ENCODE measurements at places on chromosomes 2 and 18.
A peak's percentile ranks its signal among the peaks of the same experiment; 100 is the strongest.

DNA sequence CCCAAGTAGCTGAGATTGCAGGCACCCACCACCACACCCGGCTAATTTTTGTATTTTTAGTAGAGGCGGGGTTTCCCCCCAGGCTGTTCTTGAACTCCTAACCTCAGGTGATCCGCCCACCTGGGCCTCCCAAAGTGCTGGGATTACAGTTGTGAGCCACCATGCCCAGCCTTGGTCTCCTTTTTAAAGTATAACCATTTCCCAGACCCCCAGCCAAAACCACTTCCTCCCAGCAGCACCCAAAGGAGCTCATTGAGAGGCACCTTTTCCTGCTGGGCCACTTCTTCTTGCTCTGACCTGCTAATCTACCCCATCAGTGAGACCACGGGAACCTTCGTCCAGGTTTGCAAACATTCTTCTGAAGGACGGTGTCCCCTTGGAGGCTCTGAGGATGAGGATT lies 69.9 kb downstream of the INPP5D start:
- peak overlapping the region; percentile 72 for H3K27ac ChIP-seq
- peaks cover 26% of the 10 kb centered on the region for H3K4me1 ChIP-seq
- H3K4me3 ChIP-seq, result peak overlapping the region; percentile 35
- no peaks in the 10 kb centered on the region for H3K27me3 ChIP-seq

DNA sequence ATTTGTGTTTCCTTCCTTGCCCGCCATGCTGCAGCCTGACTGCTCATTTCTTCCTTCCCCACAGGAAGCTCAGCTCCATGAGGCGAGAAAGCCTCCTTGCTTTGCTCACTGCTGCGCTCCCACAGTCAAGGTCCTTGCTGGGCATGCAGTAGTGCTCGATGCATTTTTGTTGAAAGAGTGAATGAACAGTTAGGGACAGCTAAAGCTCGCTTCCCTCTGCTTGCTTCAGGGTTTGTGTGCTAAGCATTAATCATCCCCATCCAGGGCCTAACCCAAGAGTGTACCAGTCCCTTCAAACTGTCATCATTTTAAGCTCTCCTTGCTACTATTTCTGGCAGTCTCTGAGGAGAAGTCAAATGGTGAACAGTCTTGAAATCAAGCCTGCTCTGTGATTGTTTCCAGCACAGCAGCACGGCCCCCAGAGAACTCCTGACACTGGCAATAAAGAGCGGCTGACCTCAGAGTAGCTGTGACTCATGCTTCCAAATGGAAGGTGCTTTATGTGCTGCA lies 171.7 kb upstream of the SOX11 start:
- H3K27me3 ChIP-seq, result no peaks in the 10 kb centered on the region
- no peak overlapping the region for H3K27ac ChIP-seq
- DNase-seq, result no peak
- H3K4me3 ChIP-seq, result no peak overlapping the region

- no peaks in the 10 kb centered on the region for H3K36me3 ChIP-seq
- H3K4me3 ChIP-seq, result no peak overlapping the region
- H3K27ac ChIP-seq, result no peak overlapping the region
Observed at GRCh38 chr18:75109819-75110218, 99.1 kb downstream of the PTGR3 start.

GRCh38 chr2:51212374-51212773 lies 180.4 kb upstream of the NRXN1 start:
- DNase-seq, result no peak
- H3K27me3 ChIP-seq, result no peaks in the 10 kb centered on the region
- no peak overlapping the region for H3K4me3 ChIP-seq
- no peak overlapping the region for H3K27ac ChIP-seq
- no peaks in the 10 kb centered on the region for H3K36me3 ChIP-seq
- no peaks in the 10 kb centered on the region for H3K4me1 ChIP-seq

DNA sequence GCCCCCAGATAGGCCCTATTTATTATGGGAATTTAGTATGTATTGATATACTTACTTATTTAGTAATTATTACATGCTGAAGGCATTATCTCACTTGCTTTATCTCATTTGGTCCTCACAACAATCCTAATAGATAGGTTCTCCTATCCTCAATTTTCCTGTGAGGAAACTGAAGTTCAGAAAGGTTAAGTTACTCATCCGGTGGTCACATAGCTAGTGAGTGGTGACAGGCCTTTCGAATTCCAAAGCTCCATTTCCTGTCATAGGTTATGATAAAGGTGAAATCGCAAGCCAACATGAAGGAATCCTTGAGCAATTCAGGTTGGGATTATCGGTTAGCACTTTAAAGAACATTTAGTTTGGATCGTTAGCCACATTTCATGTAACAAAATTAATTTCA lies 33.3 kb downstream of the NAB1 start:
- H3K27ac ChIP-seq, result no peak overlapping the region
- no peak overlapping the region for H3K4me3 ChIP-seq
- H3K4me1 ChIP-seq, result peaks cover 17% of the 10 kb centered on the region
- H3K36me3 ChIP-seq, result peaks cover 5% of the 10 kb centered on the region

DNA sequence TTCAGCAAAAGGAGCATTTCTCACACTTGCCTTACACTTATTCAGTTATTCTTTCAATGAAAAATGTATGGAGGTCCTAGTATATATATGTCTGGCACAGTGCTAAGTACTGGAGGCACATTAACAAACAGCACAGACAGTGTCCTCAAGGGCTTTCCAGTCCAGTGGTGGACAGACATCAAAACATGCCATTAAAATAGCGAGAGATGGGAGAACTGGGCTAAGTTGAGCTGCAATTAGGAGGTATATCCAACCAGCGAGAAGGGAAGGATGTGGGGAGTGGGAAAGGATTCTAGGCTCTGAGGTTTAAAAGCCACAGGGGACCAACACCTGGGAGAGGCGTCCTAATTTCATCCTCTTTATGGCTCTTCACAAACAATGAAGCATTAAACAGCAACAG lies 127.5 kb upstream of the TTC39C start:
- peaks cover 1% of the 10 kb centered on the region for H3K36me3 ChIP-seq
- no peak for DNase-seq
- peaks cover 26% of the 10 kb centered on the region for H3K4me1 ChIP-seq
- no peak overlapping the region for H3K27ac ChIP-seq
- no peak overlapping the region for H3K4me3 ChIP-seq

DNA sequence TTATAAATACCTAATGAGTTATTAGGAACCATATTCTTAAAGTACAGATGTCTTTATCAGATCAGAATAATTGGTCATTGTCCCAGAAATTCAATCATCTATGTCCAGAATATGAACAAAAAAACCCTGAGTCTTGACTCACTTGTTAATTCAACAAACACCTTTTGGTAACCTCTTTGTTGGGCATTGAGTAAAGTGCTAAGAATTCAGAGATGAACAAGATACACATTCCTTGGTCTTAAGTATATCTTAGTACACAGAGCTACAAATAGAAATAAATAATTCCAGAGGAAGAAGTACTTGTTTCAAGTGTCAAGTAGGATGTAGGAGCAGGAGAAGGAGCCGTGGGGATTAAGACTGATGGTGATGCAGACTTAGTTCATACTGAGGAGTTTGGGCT lies 798.1 kb downstream of the CPS1 start:
- H3K27ac ChIP-seq, result no peak overlapping the region
- no peaks in the 10 kb centered on the region for H3K4me1 ChIP-seq
- no peaks in the 10 kb centered on the region for H3K36me3 ChIP-seq
- DNase-seq, result no peak
- H3K27me3 ChIP-seq, result no peaks in the 10 kb centered on the region

DNA sequence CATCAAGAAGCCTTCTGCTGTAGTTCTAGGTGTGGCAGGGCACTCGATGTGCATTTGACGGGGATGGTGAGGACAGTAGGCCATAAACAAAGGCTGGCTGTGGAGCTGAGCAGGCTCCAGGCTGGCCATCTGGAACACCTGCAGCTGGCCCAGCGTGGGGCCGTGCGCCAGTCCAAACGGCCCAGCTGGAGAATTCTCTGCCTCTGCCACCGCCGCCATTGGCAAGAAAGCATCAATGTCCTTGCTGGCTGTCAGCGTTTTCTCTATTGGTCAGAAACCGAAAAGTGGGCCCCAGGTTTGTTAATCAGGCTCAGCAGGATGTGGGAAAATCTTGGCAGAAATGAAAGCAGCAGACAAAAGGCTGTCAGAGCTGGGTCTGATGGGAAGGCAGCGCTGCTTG lies 24.0 kb upstream of the CTIF start:
- H3K4me1 ChIP-seq, result no peaks in the 10 kb centered on the region
- H3K36me3 ChIP-seq, result no peaks in the 10 kb centered on the region
- no peak overlapping the region for H3K4me3 ChIP-seq
- H3K27me3 ChIP-seq, result no peaks in the 10 kb centered on the region
- no peak overlapping the region for H3K27ac ChIP-seq

- no peaks in the 10 kb centered on the region for H3K4me1 ChIP-seq
- H3K27me3 ChIP-seq, result no peaks in the 10 kb centered on the region
- H3K36me3 ChIP-seq, result no peaks in the 10 kb centered on the region
- no peak for DNase-seq
- H3K4me3 ChIP-seq, result no peak overlapping the region
Observed at GRCh38 chr2:80070587-80070986, 234.0 kb downstream of the LRRTM1 start.

GRCh38 chr2:52776571-52776970 lies 991.0 kb upstream of the CHAC2 start:
- H3K4me1 ChIP-seq, result no peaks in the 10 kb centered on the region
- H3K27ac ChIP-seq, result no peak overlapping the region
- H3K36me3 ChIP-seq, result no peaks in the 10 kb centered on the region
- no peak for DNase-seq
- H3K27me3 ChIP-seq, result no peaks in the 10 kb centered on the region

DNA sequence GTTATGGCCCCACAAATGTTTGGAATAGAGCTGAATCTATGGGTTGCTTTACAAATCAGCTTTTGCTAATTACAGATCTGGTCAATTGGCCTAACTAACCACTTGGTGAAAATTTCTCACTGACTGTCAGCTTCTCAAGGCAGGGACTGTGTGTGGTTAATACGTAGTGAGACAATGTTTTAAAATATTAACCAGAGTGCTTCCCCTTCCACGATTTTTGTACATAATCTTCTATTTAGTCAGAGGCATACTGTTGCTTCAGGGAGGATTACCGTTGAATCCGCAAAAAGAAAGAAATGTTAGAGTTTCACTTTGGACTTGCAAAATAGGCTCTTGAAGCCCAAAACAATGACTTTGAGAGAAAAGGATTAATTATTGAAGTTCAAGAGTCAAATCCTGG lies 14.9 kb upstream of the KCNS3 start:
- no peak overlapping the region for H3K27ac ChIP-seq
- no peak for DNase-seq
- H3K4me1 ChIP-seq, result no peaks in the 10 kb centered on the region
- H3K4me3 ChIP-seq, result no peak overlapping the region

DNA sequence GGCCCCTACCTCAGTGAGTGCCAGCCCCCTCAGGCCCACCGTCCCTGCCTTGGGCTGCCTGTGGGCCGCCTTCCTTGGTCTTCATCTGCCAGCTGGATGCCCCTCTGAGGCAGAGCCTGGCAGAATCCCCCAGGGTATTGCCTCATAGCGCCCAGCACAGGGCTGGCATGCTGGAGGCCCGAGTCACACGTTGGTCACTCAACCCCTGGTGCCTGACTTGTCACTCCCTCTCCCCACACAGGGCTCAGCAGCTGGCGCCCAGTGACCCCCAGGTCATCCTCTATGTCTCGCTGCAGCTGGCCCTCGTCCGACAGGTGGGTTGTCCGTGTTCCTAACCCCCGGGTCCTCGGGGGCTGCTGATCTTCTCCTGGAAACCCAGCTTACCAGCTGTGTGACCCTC lies 108.4 kb upstream of the MCFD2 start:
- no peaks in the 10 kb centered on the region for H3K27me3 ChIP-seq
- H3K4me1 ChIP-seq, result peaks cover 19% of the 10 kb centered on the region

DNA sequence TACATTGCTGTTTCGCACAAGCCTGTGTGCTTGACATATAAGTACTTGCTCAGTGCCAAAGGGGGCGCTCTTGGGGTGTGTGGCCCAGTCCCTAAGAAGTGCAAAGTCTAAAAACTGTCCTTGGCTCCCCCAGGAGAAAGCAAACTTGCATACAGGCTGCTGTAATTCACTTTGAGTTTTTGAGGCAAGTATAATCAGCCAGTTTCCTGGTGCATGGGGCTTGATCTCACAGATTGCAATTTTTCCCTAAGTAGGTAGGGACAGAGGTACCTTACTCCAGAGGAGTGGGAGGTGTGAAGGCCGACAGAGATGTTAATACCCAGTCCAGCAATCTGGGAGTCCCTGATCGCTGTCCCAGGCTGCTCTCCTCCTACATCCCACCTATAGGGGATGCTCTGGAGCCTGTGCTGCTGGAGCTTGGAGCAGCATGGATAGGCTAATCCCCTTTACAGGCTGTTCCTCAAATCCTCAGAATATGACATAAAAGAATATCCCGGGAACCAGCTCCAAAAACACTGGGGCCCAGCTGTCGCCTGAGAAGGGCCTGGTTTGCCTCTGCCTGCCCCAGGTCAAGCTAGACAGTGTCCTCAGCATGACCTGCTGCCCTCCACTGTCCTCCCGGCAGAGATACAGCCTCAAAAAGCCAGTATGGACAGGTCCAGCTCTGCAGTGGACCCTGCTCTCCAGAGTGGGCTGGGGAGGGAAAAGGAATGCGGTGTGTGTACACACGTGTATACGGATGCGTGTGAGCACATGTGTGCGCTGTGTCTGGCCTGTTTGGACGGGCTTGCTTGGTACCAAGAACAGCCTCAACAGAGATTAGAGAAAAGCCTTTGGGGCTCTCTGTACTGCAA lies 136.5 kb upstream of the HAAO start:
- no peak overlapping the region for H3K4me3 ChIP-seq
- H3K27me3 ChIP-seq, result peaks cover 2% of the 10 kb centered on the region
- peaks cover 5% of the 10 kb centered on the region for H3K4me1 ChIP-seq
- H3K27ac ChIP-seq, result no peak overlapping the region
- no peaks in the 10 kb centered on the region for H3K36me3 ChIP-seq
- no peak for DNase-seq

DNA sequence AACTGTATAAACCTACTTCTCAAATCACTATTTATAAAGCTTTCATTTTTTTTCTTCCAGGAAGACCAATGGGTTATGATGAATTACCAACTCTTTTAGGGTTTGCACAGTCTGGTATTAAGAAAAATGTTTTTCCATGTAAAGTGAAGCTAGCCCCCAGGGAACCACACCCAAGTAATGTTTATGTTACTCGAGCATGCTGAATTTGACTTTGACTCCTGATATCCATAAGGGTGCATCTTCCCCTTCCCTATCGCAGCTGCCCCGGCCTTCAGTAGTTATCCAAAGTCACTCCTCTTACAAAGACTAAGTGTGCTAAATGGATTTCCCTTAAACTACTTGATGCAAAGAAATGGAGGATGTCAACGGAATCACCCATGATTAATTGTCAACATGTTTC lies 21.7 kb downstream of the KCTD18 start:
- peaks cover under 1% of the 10 kb centered on the region for H3K27me3 ChIP-seq
- peaks cover 2% of the 10 kb centered on the region for H3K4me1 ChIP-seq
- no peak overlapping the region for H3K27ac ChIP-seq

DNA sequence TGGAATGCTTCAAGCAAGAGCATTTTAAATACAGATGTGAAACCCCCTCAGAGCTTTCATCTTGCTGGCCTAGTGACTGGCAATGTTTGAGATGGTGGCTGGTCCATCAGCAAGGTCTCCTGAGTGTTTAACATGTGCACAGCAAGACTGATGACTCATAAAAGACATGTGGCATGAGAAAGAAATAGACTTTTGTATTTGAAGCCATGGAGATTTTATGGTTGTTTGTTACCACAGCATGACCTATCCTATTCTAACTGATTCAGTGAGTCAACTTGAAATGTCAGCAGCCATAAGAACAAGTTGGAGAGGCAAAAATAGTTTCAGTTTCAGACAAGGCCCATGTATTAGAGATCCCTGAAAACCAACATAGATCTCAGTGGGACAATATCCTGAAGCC lies 154.7 kb upstream of the LYPD1 start:
- H3K36me3 ChIP-seq, result no peaks in the 10 kb centered on the region
- no peak overlapping the region for H3K4me3 ChIP-seq
- H3K4me1 ChIP-seq, result no peaks in the 10 kb centered on the region
